Hair follicular keratinocyte (primary cell): ENCODE measurements at places on chromosomes 7 and 10. TPM values are rescaled to one million over a fixed set of nuclear protein-coding genes. Genes with fewer than 3 reads are reported as not detected.

The GATAD1 gene
- total RNA-seq: 10.5 and 13.6 TPM in 2 replicates

The RNF32 gene
- total RNA-seq: 0.30 and 0.94 TPM in 2 replicates

The OPALIN gene
- not detected in 2 replicates for total RNA-seq

The UTF1 gene
- not detected in 2 replicates for total RNA-seq

The TRIL gene
- not detected in 2 replicates for total RNA-seq

The AGMO gene
- total RNA-seq: not detected in 2 replicates

The MEIG1 gene
- 0.49 TPM in 1 of 2 replicates, not detected in the other for total RNA-seq

The COL26A1 gene
- not detected in 2 replicates for total RNA-seq

The RET gene
- 0.11 and 2.5 TPM in 2 replicates for total RNA-seq

The TMEM184A gene
- total RNA-seq: 0.34 and 0.39 TPM in 2 replicates

The SFXN3 gene
- total RNA-seq: 24.3 and 52.7 TPM in 2 replicates

The IFIT1 gene
- 0.19 and 2.0 TPM in 2 replicates for total RNA-seq

The TMEM26 gene
- not detected in 2 replicates for total RNA-seq

The PALD1 gene
- 0.04 TPM in 1 of 2 replicates, not detected in the other for total RNA-seq

The PRKG1 gene
- 0.11 and 0.16 TPM in 2 replicates for total RNA-seq
